Skin of body (tissue), 3 donors: ENCODE measurements at places on chromosomes 1 and 21.

DNA sequence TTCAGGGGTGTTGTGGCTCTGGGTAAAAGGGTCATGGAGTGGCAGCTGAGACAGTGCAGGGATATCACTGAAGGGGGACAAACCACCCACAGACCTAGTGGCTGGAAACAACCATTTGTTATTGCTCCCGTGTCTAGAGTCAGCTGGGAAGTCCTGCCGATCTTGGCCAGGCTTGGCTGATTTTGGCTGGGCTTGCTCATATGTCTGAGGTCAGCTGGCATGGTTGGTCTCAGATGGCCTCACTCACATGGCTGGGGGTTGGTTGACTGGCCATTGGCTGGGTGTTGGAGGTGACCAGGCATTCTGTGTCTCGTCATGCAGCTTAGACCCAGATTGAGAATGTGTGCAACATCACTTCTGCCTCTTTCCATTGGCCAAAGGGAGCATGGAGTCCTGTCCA is 203.8 kb upstream of the POU3F1 start:
- DNase-seq = no peak

GRCh38 chr1:184759112-184759511 is 4.5 kb upstream of the EDEM3 start:
- DNase-seq = no peak

DNA sequence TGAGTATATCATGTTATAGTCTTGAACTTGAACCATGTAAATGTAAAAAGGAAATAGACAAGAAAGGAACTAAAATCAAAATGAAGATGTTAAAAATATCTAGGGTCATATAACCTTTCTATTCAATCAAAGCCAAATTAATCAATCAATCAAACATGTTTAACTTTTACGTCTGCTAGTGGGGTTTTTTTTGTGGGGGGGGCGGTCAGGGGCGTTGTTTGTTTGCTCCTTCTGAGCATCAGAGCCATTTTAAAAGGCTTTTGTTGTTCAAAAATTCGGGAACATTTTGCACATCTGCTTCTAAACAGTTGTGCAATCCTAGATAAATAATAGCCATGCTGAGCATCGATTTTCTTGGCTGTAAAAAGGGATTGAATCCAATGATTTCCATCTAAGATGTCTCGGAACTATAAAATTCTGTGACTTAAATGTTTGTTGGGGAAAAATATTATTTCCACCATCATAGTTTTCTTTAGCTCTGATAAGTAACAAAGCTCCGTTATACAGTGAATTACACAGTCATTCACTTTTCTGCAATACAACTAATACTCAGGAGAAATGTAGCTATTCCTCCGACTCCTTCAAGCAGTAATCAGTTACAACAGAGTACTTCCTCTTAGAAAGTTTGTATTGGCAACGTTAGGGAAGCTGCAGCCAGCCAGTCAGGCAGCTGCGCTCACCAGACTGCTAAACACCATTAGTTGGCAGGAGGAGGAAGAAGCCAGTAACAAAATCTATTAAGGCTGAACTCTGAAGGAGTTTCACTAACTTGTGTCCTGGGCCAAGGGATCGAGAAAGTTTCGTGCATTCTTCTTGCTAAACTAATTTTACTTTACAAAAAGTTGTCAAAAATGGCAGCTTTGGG is 2.2 kb downstream of the SPATA6 start:
- DNase-seq = peak; percentile 77

- no peak for DNase-seq
Measured at GRCh38 chr1:200478239-200478623, 68.4 kb upstream of the ZNF281 start.

- no peak for DNase-seq
Measured at GRCh38 chr1:206507284-206508129, at the start of gene RASSF5. Gene RASSF5 (plus strand): TSS chr1:206507531. CDS start chr1:206507603, 72 bp downstream.

DNA sequence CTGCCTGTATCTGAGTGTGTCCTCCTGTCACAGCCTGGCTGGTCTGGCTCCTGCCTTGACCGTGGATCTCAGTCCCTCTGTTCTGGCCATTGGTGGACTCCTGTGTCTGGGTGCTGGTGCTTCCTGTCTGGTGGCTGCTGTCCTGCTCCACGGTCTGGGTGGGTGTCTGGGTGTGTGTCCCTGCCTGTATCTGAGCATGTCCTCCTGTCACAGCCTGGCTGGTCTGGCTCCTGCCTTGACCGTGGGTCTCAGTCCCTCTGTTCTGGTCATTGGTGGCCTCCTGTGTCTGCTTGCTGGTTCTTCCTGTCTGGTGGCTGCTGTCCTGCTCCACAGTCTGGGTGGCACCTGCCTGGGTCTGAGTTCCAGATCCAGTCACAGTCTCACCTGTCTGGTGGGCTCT is 4.0 kb downstream of the CRNN start:
- DNase-seq = no peak

- DNase-seq = no peak
Measured at GRCh38 chr1:10691740-10692125, 104.7 kb downstream of the CASZ1 start.

DNA sequence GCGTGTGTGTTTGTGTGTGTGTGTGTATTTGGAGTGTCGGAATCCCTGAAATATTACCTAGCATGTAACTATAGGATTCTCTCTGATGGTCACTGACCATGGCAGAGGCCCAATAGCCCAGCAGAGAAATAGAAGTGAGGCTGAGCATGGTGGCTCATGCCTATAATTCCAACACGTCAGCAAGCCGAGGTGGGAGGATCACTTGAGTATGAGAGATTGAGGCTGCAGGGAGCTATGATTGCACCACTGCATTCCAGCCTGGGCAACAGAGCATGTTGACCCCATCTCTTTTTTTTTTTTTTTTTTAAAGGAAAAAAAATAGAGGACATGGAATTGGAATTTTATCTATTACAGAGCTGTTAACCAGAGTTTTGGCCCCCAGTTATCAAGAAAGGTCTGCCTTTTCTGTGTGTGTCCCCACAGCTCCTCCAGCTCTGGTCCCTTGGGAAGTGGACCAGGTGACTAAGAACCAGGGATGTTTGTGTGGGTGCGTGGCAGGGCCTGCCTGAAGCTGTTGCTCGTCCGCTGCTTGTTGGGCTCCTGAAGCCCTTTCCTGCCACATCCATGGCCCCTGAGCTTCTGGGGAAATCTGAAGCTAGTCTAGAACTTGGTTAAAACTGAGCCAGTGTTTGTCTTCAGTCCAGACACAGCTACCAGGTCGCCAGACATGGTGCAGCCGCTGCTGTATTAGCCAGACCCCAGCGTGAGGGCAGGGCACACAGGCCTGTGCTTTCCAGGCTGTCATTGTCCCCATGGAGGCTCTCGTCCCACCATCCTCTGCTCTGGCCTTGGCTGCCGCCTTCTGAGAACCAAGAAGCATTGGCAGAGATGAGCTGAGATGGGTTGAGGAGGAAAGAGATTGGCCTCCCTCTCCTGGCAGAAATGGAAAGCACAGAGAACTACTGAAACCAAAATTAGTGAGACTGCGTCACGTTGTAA is 25.5 kb downstream of the CAPN9 start:
- peak; percentile 46 for DNase-seq

- no peak for DNase-seq
Measured at GRCh38 chr1:192554904-192555303, 20.7 kb upstream of the RGS1 start.

GRCh38 chr1:212138457-212138856 is 102.9 kb downstream of the DTL start:
- no peak for DNase-seq

DNA sequence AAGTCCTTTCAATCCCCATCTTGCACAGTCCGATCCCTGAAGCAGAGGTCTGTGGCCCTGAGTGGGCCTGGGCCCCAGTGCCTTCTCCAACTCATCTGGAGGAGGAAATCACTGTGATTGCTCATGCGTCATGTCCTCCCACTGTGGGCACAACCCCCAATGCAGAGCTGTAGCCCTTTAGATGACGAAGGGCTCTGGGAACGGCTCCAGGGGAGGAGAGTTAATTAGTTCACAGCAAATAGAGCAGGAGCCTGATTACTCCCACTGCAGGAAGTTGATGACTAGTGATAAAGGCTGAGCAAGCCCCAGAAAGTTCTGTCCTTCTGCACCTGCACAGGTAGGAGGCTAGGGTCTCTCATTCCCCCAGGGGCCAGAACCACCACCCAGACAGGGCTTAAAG is 111.5 kb downstream of the CCDC185 start:
- DNase-seq = no peak

- DNase-seq = no peak
Measured at GRCh38 chr1:88462488-88463261, 221.4 kb upstream of the PKN2 start.

DNA sequence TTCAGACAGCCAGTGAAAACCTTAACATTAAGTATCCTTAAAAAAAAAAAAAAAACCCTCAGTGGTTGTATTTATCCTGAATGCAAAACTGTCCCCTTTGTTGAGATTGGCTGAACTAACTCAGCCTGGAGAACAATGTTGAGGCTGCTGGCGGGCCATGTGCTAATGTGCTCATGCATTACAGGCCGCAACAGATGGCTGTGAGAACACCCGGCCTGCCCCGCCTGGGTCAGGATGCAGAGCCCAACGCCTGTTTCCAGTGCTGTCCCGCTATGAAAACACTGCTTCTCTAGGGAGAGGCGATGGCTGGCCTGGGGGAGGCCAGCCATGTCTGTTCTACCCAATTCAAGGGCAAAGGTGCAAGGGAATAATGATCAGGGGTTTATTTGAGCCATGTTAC is 13.8 kb downstream of the OLIG2 start:
- DNase-seq = no peak

GRCh38 chr1:198544265-198544664 is 3.8 kb upstream of the ATP6V1G3 start:
- DNase-seq = no peak

DNA sequence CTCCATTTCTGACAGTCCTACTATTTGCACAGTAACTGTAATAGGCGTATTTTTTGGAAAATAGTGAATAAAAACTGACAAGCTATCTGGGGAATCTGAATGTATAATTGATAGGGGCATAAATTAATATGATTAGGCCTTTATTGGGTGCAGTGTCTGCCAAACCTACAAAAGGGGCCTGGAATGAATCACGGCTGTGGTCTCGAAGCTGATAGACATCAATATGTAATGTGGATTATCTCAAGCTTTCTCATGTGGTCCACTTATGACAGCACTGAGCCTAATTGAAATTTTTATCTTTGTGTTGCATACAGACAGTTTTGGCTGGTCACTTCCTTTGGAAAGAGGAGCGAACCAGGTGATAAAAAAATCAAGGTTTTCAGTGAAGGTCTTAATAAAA is 450.4 kb downstream of the GPATCH2 start:
- no peak for DNase-seq

- no peak for DNase-seq
Measured at GRCh38 chr1:240905225-240905765, 293.3 kb upstream of the GREM2 start.

- no peak for DNase-seq
Measured at GRCh38 chr1:175788586-175789252, 45.3 kb upstream of the TNR start.

DNA sequence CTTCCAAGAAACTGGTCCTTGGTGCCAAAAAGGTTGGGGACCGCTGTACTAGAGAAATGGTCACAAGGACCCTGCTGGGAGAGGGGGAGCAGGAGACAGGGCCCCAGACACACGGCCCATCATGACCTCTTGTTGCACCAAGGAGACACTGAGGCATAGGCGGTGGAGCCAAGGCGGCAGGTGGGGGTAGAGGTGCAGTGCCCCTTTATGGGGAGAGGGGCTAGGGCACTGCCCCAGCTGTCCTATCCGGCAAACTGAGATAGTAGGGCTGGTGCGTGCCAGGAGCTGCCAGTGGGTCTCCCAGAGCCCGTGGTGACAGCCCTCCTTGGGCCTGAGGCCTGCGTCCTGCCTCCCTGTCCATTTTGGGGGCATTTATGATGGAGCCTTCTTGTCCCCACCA is 20.3 kb downstream of the TNNT2 start:
- no peak for DNase-seq

- DNase-seq = peak; percentile 74
Measured at GRCh38 chr1:150567717-150568593, 11.5 kb downstream of the MCL1 start.

DNA sequence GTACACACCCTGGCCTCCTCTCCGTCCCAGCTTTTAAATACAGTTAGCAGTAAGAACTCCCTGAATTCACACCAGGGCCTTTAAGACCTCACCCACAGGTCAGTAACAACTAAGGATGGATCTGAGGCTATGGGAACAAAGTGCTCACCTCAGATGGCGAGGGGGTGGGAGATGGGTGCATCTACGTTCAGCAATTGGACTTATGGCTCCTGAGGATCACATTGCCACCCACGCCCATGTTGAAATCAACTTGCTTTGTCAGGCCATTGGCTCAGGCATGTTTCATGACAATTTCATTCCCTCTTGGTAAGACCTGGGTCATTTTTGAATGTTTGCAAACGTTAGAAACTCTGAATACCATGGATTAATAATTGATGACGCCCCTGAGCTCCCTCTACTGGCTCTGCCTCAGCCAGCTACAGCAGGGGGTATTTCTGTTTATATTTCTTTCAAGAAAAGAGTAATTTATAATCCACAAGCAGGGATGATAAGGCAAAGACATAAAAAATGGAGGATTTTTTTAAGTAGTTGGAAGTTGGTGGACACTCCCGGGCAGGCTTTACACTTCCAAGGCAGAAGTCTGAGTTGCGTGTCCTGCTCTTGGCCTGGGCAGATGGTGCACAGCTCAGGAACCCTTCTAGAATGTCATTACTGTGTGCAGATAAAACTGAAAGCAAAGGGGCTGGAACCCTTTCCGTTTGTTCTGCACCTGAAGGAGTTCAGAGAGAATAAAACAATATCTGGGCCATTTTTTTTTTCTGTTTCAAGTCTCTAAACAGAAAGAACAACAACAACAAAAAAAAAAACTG is 13.7 kb upstream of the LBR start:
- DNase-seq = no peak

- no peak for DNase-seq
Measured at GRCh38 chr1:62022382-62022983, 172.2 kb upstream of the L1TD1 start.

DNA sequence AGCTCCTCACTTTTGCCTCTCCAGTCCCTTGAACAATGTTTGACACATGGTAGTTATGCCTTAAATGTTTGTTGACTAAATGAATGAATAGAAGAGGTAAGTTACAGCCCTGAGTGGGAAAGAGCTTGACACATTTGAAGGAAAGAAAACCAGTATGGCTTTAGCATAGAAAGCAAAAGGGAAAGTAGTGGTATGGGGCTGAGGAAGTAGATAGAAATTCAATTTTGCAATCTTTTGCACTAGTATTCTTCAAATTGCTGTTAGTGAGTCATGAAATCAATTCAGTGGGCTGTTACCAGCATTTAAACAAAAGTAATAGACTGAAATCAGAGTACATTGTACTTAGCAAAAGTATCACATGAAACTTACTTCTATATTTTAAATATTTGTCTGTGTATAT is 21.1 kb downstream of the PLA2G4A start:
- no peak for DNase-seq

- no peak for DNase-seq
Measured at GRCh38 chr1:90989990-90990389, 31.8 kb downstream of the ZNF644 start.
